ENCODE measurements at places on chromosomes 2 and 18.

DNA sequence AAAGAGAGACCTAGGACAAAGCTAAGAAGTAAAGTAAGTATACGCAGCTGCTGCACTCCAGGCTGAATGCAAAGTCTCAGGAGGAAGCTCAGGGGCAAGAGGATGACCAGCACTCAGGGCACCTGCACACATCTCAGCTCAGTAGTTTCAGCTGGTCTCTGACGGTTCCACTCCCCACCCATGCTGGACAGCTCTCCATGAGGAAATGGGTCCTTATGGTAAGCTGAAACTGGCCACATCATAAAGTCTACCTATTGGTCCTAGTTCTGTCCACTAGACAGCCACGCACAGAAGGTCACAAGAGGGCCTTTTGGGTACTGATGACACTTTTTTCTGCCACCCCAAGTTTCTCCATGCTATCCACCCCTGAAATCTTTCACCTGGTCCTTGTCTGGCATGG is 215.3 kb downstream of the TTC32 start:
- DNase-seq: no peak

GRCh38 chr18:49640741-49641140 is 78.9 kb downstream of the LIPG start:
- DNase-seq: no peak

- DNase-seq: no peak
These were observed 147.7 kb downstream of the PPP1R1C start for GRCh38 chr2:182133195-182133891.

GRCh38 chr2:70304498-70304897 is 2.6 kb upstream of the FAM136A start:
- no peak for DNase-seq

DNA sequence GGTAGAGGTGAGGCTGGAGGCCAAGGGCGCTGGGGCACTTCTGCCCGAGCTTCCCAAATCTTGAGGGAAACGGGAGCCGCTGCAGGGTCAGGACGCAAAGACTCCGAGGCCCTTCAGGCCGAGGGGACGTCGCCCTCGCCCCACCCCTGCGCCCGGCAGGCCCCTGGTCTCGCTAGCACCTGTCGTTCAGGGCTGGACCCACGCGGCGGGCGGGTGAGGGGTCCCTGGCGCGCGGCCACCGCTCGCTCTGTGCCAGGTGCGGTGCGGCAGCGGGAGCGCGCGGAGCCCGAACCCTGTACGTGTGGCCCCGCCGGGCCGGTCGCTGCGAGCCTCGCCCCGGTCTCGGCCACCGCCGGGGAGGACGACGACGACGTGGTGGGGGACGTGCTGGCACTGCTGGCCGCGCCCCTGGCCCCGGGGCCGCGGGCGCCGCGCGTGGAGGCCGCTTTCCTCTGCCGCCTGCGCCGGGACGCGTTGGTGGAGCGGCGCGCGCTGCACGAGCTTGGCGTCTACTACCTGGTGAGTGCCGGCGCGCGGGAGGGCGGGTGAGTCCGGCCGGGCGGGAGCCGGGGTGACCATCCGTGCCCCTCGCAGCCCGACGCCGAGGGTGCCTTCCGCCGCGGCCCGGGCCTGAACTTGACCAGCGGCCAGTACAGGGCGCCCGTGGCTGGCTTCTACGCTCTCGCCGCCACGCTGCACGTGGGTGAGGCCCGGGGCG is 4.9 kb downstream of the ERFE start:
- no peak for DNase-seq

- no peak for DNase-seq
These were observed 170.6 kb downstream of the TWIST2 start for GRCh38 chr2:239018271-239019182.

GRCh38 chr2:120820263-120820952 is 84.7 kb downstream of the GLI2 start:
- DNase-seq: no peak

- no peak for DNase-seq
These were observed 319.8 kb downstream of the RND3 start for GRCh38 chr2:150167711-150168110.

DNA sequence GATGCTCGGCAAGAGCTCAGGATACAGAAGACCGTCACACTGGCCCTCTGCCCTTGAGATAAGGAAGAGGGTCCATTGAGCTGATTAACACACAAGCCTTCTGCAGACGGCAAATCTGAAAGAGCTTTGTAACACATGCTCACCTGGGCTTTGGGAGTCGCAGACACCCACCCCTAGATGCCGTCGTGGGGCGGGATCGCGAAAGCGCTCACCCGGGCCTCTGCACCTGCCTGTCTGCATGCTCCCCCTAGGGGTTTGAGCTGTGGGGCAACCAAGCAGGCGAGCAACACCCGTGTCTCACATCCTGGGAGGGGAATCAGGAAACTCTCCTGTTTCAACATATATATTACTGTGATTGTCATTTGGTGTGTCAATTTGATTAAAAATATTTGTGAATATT is 99.8 kb upstream of the KCNH7 start:
- no peak for DNase-seq

DNA sequence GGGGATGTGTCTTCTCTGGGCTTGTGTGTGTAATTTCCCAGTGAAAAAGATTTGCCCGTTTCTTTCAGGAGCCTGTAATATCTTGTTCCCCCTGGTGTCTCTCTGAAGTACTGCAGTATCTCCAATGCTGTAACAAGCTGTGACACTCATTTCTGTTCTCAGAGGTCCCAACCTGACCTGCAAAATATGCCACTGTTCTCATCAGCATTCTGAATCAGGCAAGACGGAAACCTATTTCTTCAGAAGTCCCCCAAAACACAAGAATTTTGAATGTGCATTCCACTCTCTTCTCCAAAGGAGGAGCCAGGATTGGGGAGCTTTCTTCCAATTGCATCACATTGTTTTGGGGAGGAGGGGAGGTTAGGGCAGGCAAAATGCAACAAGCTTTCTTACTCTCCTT is 77.0 kb upstream of the CNGA3 start:
- no peak for DNase-seq

GRCh38 chr18:80223581-80224148 is 23.6 kb downstream of the PARD6G start:
- DNase-seq: no peak

- no peak for DNase-seq
These were observed 1174.2 kb upstream of the CDH2 start for GRCh38 chr18:29351171-29351570.

DNA sequence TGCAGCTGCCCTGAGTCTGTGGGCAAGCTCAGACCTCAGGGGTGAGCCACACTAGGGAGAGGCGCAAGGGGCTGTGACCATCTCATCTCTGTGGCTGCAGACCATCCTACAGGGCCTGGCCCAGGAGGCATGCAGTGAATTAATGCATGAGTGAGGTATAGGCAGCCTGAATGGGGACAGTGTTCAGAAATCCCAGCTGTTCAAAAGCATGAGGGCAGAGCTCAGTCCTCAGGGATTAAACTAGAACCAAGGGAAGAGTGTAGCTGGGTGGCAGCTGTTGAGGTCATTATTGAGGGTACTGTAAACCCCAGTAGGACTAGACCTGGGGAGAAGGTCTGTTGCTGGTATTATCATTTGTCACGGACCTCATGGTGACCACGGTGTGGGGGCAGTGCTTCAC is 17.0 kb downstream of the TMEM177 start:
- no peak for DNase-seq

GRCh38 chr2:10179422-10179821 is 56.9 kb downstream of the RRM2 start:
- no peak for DNase-seq

DNA sequence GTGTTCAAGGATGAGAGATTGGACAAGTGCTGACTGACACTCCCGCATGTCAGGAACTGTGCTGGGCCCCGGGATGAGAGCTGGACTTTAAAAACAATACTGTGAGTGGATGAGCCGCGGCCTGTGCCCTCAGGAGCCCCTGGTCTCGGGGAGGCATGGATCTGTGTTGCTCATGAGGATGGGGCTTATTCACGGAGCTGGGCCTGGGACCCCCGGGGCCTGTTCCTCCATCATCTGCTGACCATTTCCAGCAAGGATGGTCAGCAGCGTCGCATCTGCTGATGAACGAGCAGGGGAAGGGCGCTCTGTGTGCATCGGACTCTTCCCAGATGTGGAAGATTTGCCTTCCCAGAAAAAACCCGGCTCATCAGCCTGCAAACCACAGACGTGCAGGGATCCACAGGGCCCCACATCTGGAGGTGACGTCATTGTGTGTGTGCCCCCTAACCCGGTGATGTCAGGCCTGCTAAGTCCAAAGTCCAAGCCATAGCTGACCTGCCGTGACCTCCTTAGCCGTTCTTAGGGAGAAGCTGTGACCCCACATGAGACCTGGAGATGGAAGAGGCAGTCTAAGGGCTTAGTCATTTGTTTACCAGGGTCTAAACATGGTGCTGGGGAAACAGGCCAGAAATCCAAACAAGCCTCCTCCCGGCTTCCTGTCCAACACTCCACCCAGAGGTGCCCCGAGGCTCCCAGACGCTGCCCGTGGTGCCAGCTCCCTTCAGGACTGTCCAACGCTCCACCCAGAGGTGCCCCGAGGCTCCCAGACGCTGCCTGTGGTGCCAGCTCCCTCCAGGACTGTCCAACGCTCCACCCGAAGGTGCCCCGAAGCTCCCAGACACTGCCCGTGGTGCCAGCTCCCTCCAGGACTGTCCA is 143.9 kb downstream of the PXDN start:
- DNase-seq: no peak

DNA sequence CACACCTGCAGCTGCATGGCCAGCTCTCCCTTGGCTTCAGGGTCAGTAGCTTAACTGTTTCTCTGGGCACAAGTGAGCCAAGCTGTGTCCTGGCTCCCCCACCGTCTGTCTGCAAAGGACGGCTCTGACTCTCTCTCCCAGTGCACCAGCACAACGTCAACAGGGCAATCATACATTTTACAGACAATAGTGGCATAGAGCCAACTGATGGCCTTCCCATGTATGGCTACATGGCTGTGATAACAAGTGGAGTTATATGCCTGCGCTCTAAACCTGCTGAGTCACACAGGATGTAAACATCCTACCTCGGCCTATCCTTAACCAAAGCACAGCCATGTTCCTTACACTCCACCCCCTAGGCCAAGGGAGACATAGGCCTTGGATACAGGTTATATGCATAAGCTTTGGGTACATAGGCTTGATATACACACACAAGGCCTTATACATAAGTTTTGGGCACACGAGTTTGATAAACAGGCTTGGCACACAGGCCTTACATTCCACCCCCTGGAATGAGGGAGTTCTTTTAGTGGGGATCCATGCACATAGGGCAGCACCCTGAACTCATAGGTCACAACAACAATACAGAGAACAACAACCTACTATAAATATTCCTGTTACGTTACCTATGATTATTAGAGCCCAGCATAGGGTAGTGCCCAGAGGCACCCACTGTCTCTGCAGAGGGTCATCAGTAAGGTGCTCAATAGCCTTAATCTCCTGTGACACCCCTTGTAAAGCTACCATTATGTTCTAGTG is 17.7 kb downstream of the PHOSPHO2 start:
- DNase-seq: no peak

DNA sequence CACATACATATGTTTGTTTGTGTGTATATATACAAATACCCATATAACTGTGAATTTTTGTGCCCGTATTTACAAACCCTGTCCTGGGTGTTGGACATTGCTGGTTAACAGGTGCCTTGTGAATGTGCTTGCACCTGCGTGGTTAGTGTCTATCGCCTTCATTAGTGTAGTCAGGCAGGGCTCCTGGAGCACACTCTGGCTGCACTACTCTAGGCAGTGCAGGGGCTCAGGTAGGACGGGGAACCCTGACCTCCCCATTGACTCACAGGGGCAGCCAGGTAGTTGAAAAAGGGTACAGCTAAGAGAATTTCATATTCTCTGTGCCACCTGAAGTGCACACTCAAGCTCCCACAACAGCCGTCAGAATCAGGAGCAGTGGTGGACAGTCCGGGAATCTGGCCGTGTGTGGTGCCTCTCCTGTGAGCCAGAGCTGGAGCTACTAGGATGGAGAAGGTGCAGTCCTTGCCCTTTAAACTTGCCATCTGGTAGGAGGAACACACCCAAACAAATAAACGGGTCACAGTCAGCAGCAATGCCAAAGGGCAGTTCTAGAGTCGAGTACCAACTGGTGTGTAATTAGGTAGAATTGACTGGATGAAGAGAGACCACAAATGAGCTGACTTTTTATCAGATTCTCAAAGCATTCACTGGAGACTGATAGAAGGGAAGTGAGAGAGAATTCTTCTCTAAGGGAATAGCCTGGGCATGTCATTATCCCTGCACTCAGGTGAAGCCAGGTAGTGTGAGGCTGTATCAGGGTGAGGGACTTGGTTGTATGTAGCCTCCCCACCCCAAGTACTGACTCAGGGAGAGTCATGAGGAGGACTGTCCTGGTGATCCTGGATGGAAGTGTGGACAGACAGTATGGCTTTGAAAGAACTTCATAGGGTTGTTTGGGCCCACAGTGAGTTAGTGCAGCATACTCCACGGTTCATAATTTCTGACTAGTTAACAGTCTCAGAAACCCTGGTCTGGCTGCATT is 44.1 kb downstream of the FARP2 start:
- no peak for DNase-seq

- no peak for DNase-seq
These were observed 166.2 kb downstream of the TDRD15 start for GRCh38 chr2:21289989-21290388.

DNA sequence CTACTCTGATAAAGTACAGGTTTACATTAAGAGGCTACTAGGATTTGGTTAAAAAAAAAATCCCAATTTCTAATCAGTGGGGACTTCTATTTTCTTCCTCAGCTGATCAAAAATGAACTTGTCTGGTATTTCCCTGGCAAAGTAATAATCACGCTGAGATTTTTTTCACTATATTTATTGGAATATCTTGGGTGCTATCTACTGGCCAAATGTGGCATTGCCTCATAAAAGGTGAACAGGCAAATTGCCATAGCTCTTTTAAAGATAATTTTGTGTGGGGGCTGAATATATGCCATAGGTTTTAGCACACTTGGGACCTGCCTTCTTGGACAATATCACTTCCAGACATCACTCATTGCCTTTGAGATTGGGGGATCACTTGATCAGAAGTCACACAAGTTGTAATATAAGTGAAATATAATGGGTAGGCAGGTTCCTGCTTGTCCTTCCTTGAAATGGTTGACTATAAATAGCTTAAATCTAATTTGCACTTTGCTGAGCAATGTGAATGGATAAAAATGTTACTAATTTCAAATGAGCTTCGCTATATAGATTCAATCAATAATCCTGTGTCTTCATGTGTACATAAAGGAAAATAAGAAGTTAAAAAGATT is 7.0 kb upstream of the NXPH2 start:
- DNase-seq: no peak

- DNase-seq: no peak
These were observed 134.8 kb upstream of the THUMPD2 start for GRCh38 chr2:39913648-39914461.

DNA sequence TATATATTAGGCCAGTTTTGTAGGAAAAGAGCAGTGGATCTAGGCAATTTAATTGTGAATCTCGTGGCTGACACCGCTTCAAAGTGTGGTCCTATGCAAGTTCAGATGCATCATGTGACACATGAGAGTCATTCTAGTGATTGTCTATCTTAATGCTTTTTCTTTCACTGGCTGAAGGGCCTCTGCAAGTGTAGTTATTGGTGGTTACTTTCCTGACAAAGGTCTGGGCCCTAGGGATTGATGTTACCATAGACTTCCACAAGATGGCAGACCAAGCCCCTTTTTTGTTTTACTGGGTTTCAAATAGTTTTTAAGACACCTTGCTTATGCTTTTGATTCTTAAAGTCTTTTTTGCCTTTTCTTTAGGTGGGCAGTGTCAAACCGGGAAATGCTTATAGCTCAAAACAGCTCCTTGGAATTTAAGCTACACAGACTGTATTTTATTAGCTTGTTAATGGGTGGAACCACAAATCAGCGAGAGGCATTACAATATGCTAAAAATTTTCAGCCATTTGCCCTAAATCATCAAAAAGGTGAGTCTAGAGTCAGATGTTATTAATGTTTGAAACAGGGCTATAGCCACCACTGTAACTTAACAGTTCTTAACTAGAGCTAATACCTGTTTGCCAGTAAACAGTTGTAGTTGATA is 25.9 kb downstream of the CD8A start:
- DNase-seq: no peak
